Activated CD4-positive, alpha-beta T cell treated with anti-CD3 and anti-CD28 coated beads for 48 hours (primary cell): ENCODE measurements at places on chromosomes 2 and 18.

DNA sequence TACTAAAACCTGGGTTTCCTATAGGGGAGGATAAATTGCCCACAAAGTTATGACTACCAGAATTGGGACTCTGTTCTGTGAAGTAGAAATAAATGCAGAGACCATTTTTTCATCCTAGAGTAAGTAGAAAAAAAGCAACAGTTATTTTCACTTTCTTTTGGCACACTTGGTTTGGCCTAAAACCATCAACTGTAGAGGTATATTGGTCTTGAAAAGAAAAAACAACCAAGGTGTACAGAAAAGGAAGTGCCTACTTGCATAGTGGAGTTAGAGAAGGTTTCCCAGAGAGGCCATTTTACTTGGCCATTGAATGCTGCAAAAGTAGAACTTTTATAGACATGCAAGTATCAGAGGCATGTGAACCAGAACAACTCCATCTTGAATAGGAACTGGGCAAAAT lies 89.4 kb upstream of the TACR1 start:
- DNase-seq = no peak

DNA sequence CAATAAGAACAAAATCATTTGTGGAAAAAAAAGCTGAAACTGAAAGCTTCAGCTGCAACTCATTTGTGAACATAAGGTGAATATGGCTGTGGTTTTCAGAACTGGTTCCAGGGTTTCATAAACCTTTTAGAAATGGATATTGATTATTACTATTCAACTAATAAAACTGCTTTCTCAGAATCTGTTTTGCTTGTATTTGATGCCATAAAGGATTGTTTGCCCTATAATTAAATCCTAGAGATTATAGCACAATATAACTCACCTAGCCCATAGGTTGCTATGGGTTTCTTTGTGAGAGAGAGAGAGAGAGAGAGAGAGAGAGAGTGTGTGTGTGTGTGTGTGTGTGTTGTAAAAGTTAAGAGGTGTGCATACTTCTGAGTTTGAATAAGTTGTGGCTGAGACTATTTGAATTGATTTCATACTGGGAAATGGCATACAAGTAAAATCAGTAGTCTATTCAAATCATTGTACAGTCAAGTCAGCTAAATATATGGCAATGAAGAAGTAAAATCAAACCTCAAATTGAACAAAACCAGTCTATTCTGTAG lies 339.2 kb downstream of the ARHGAP15 start:
- DNase-seq = no peak

GRCh38 chr18:59954755-59955156 lies 55.0 kb downstream of the PMAIP1 start:
- no peak for DNase-seq

GRCh38 chr18:3383381-3383915 lies 66.5 kb upstream of the TGIF1 start:
- DNase-seq = no peak

DNA sequence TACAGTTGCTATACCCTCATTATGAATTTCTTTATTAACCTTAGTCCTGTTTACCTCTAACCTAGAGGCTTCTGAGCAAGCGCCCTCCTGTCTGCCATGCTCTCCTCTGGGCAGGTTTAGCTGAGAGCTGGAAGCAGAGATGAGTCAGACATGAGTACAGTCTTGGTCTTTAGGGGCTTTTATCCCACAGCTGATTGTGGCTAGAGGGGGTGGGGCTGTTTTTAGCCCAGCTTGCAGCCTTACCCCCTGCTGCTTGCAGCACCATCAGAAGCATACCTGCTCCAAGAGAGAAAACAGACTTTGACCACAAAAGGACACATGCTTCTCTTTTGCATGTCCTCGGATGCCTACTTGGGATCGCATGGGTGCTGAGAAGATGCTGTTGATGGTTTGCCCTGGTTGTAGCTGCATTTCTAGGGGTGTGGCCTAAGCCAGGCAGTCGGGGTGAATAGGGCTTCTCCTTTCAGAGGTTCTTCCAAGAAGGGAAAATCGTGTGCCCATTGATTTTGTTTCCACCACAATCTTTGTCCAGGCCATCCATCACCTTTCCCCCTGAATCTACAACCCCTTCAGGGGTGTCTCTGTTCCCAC lies 115.0 kb upstream of the LGALSL start:
- peak; percentile 18 for DNase-seq

DNA sequence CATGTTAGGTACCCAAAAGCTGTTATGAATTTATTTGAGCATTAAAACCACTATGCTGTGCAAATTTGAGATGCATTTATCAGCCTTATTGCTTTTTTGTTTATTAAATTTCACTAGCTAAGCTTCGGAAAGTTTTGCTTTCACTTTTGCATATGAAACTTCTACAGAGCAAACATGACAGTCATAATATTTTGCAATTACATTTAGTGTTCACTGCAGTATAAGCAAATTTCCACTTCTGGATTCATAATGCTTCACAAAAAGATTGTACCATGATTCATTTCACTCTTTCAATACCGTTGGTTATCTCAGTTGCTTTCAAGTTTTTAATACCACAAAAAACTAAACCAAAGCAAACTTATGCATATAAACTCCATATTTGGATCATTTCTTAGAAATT lies 228.7 kb upstream of the SLC8A1 start:
- no peak for DNase-seq

DNA sequence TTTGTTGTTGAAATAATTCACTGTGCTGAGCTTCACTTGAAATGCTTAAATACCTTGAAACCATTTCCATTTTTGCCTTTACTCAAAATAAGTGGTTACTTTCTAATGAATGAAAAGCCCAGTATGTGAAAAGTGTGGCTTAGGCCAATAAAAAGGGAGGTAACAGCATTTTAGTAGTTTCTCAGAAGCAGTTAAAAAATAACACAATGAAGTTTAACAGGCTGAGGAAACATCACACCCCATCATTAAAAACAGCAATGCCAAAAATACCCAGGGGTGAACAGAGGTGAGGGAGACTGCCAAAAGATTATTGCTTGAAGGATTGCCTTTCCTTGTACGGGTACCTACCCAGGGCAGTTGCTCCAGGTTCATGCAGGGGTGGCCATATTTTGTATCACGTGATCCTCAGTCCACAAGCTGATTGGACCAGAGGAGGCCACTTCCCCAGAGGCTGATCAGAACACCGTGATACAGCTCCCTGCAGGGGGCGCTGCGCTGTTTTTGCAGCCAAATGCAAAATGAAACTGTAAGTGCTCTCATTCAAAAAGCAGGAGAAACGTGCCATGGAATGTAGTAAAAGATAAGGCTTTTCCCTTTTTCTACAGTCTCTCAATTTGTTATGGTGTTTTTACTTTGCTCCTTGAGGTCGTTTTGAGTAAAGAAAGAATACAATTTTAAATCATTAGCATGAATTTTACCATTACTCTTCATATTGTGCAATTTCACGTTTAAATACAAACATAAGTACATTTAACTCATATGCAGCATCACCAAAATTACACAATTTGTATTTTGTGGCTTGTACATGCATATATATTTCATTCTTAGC lies 70.2 kb upstream of the SH3BP4 start:
- DNase-seq = peak; percentile 80

DNA sequence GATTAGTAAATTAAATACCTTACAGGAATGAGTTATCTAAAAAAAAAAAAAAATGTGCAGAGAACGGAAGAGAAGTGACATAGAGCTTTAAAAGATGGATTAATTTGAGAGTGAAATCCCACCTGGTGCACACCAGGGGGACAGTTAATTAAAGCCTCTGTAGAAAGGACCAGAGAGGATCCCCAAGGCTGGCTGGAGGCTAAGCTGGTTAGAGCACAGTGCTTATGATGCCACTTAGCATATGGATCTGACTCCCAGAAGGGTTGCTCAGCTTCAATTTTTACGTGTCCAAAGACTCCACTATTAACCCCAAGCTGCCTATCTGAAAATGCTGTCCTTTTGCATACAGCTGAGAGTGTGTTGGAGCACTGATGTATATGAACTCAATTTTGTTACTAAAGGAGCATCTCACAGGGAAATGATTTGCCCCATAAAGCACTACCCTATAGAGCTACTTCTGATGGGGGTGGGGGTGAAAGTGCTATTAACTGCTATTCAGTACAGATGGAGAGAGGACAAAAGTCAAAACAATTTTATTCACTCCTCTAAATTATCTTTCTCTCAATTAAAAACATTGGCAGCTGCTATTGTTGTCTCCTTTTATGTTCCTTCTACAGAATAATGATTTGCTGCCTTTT lies 15.2 kb upstream of the SLC8A1 start:
- no peak for DNase-seq
